Mammary microvascular endothelial cell (primary cell): ENCODE measurements at places on chromosomes 11 and 22. TPM values are rescaled to one million over a fixed set of nuclear protein-coding genes. Genes with fewer than 3 reads are reported as not detected.

Gene FSHB
- not detected in 2 replicates for total RNA-seq

Gene TSPAN32
- not detected in 2 replicates for total RNA-seq

Gene LRRC74B
- not detected in 2 replicates for total RNA-seq

Gene CDCA5
- total RNA-seq: 20.7 and 21.8 TPM in 2 replicates

Gene PGA4
- total RNA-seq: not detected in 2 replicates

Gene FAM180B
- total RNA-seq: not detected in 2 replicates

Gene KCNJ1
- total RNA-seq: not detected in 2 replicates

Gene SEPTIN3
- total RNA-seq: not detected in 2 replicates

Gene LSP1
- total RNA-seq: 0.20 TPM in 1 of 2 replicates, not detected in the other

Gene OR51B4
- not detected in 2 replicates for total RNA-seq

Gene BDNF
- 1.0 and 1.1 TPM in 2 replicates for total RNA-seq

Gene UBQLNL
- 0.25 TPM in 1 of 2 replicates, not detected in the other for total RNA-seq

Gene TALDO1
- total RNA-seq: 228 TPM in 2 replicates

Gene SAC3D1
- total RNA-seq: 28.0 and 37.5 TPM in 2 replicates

Gene CHADL
- total RNA-seq: 3.1 and 3.8 TPM in 2 replicates

Gene MIOX
- not detected in 2 replicates for total RNA-seq

Gene TECTA
- total RNA-seq: 0.05 and 0.73 TPM in 2 replicates
